Kidney (tissue), 22 donors: ENCODE measurements at places on chromosomes 11 and 22. TPM values are rescaled to one million over a fixed set of nuclear protein-coding genes. Genes with fewer than 3 reads are reported as not detected.

- H3K27ac ChIP-seq, result no peak overlapping the region
- H3K36me3 ChIP-seq, result no peaks in the 10 kb centered on the region
- no peak overlapping the region for H3K4me3 ChIP-seq
- no peaks in the 10 kb centered on the region for H3K4me1 ChIP-seq
- no peak for DNase-seq
- no peaks in the 10 kb centered on the region for H3K27me3 ChIP-seq
Measured at GRCh38 chr11:78958444-78958843, 383.8 kb upstream of the NARS2 start.

DNA sequence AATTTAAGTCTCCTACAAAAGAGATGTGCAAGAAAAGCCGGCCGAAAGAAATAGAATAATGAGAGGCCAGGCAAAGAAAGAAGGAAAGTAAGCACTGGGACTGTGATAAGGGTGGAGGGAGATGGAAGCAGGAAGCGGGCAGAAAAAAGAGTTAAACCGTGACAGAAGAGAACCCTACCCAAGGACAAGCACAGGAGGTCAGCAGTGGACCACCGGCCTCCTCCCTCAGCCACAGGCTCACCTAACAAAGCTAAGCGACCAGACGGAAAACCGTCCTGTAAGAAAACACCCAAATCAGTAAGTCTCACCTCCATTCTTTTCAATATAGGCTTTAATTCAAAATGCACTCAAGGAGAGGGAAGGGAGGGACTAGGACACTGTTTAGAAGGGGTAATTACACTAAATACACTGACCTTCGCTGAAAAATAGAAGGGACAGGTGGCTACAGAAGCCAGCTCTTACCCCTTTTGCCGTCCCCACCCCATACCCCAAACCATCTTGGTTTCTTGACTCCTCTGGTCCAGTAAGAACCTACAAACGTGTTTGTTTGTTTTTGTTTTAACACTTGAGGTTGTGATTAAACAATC is 1.9 kb downstream of the FAM181B start:
- no peak overlapping the region for H3K27ac ChIP-seq
- peaks cover 8% of the 10 kb centered on the region for H3K27me3 ChIP-seq
- H3K4me3 ChIP-seq, result no peak overlapping the region
- peak; percentile 35 for DNase-seq

DNA sequence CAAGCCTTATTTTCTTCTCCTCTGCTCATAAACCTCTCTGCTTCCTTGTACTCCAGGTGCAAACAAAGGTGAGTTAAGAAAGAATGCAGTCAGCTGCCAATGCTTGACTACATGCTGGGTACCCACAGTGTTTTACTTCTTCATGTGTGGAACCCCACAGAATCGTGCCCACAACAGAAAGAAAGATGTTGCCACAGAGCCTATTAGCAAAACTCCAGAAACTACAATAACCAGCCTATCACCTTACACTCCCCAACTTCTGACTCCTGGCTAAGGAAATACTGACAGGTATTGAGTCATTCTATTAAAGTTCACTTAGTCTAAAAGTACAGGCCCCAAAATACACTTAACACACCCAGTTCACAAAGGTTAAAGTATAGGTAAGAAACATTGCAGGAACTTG is 56.9 kb upstream of the CCDC89 start:
- H3K27me3 ChIP-seq, result no peaks in the 10 kb centered on the region
- peak; percentile 33 for DNase-seq
- no peaks in the 10 kb centered on the region for H3K4me1 ChIP-seq
- no peak overlapping the region for H3K4me3 ChIP-seq

GRCh38 chr11:103585911-103586310 is 450.5 kb upstream of the DDI1 start:
- no peak overlapping the region for H3K4me3 ChIP-seq
- H3K4me1 ChIP-seq, result no peaks in the 10 kb centered on the region
- no peaks in the 10 kb centered on the region for H3K27me3 ChIP-seq
- no peak for DNase-seq
- no peak overlapping the region for H3K27ac ChIP-seq

DNA sequence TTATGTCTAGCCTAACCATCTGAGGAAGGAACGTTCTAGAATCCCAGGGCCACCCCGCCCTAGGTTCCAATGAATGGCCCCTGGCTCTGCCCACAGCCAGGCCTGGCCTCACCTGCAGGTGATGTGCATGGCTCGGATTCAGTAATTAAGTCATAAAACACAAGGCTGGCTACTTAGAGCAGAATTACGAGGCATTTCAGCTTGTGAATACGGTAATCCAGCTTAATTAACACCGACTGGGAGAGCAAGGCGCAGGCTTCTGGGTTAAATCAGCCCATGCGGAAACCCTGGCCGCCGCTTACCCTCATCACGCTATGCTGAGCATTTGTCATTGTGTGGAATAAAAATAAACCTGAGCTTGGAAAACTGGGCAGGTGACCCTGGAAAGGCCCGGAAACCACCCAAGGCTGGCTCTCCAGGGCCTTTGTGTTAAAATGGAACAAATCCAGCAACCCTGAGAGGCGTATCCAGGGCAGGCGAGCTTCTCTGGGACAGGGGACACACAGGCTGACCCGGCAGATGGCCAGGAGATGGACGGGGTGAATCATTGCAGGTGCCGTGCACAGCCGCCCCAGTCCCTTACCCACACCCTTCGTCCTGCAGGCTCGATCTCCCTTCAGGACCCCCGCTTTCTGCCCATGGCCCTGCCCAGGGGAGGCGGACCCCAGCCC is 220.2 kb downstream of the CTTN start:
- DNase-seq, result no peak
- no peaks in the 10 kb centered on the region for H3K27me3 ChIP-seq
- no peak overlapping the region for H3K27ac ChIP-seq
- H3K4me1 ChIP-seq, result no peaks in the 10 kb centered on the region
- no peak overlapping the region for H3K4me3 ChIP-seq

DNA sequence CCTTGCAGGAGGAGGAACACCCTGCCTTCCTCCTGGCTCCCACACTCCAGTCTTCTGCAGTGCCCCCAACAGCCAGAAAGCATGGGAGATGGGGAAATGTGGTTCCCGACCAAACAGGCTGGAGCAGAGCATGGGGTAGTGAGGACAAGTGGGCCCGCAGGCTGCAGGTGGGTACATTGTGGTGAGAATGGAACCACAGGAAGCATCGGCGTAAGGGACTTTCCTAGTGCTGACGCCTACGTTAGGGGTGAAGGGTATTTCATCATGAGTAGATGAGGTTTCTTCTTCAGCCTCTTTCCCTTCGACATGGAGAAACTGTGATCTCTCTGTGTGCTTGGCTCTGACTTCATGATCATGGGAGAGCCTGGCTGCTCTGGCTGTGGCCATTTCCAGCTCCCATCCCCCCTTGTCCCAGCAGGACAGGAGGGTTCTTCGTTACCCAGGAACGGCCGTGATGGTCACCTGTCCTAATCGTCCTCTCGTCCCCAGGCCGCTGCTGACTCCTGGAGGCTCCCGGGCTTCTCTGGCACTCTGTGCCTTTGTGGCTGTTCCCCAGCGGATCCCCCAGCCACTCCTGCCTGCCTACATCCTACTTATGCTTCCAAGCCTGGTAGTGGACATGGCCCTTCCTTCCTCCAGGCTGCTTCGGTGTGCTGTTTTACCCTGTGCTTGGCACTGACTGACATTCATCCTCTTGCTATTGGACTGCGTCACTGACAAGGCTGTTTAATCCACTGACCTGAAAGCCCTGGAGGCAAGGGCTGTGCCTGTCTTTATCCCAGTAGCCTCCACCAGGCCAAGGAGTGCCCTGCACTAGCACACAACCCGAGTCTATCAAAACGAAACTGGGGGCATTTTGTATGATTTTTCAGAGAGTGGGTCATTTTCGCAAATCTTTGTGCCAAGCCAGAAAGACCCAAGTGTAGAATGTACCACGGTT is 65.2 kb upstream of the CECR2 start:
- no peak overlapping the region for H3K4me3 ChIP-seq
- H3K36me3 ChIP-seq, result no peaks in the 10 kb centered on the region
- DNase-seq, result no peak

DNA sequence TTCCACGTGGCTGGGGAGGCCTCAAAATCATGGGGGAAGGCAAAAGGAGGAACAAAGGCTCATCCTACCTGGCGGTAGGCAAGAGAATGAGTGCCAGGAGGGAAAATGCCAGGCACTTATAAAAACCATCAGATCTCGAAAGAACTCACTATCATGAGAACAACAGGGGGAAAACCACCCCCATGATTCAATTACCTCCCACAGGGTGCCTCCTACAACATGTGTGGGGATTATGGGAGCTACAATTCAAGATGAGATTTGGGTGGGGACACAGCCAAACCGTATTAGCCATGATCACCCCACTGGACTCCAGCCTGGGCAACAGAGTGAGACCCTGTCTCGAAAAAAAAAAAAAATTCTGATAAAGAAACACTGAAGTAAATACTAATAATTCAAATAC is 87.1 kb downstream of the FCHSD2 start:
- H3K36me3 ChIP-seq, result no peaks in the 10 kb centered on the region
- H3K4me3 ChIP-seq, result no peak overlapping the region
- H3K27ac ChIP-seq, result no peak overlapping the region
- H3K27me3 ChIP-seq, result no peaks in the 10 kb centered on the region
- no peaks in the 10 kb centered on the region for H3K4me1 ChIP-seq

GRCh38 chr11:111598559-111598958 is 3.7 kb upstream of the SIK2 start:
- DNase-seq, result no peak
- H3K27me3 ChIP-seq, result no peaks in the 10 kb centered on the region
- H3K4me3 ChIP-seq, result no peak overlapping the region
- H3K36me3 ChIP-seq, result no peaks in the 10 kb centered on the region
- H3K4me1 ChIP-seq, result no peaks in the 10 kb centered on the region

- H3K4me1 ChIP-seq, result no peaks in the 10 kb centered on the region
- H3K4me3 ChIP-seq, result no peak overlapping the region
- no peaks in the 10 kb centered on the region for H3K27me3 ChIP-seq
- DNase-seq, result no peak
- H3K36me3 ChIP-seq, result no peaks in the 10 kb centered on the region
Measured at GRCh38 chr11:112485280-112485679, 224.6 kb upstream of the PLET1 start.

DNA sequence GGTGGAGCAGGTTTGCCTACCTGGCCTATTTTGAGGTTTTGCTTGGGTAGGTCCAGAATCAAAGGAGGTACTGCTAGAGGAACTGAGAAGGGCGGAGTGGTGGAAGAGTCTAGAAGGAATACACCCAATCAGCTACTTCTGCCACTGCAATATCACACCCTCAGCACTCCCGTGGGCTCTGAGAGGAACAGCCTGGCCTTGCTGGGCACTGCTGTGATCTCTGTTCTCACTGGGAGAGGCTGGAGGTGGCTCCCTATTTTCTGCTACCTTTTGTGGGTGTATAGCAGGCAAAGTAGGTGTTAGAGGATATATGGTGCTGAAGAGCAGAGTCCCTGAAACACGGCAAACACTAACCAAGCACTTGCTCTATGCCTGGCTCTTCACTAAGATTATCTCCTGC is 25.0 kb upstream of the IGSF22 start:
- DNase-seq, result no peak
- H3K4me1 ChIP-seq, result no peaks in the 10 kb centered on the region
- no peak overlapping the region for H3K27ac ChIP-seq
- H3K27me3 ChIP-seq, result no peaks in the 10 kb centered on the region
- no peak overlapping the region for H3K4me3 ChIP-seq
- H3K36me3 ChIP-seq, result no peaks in the 10 kb centered on the region

DNA sequence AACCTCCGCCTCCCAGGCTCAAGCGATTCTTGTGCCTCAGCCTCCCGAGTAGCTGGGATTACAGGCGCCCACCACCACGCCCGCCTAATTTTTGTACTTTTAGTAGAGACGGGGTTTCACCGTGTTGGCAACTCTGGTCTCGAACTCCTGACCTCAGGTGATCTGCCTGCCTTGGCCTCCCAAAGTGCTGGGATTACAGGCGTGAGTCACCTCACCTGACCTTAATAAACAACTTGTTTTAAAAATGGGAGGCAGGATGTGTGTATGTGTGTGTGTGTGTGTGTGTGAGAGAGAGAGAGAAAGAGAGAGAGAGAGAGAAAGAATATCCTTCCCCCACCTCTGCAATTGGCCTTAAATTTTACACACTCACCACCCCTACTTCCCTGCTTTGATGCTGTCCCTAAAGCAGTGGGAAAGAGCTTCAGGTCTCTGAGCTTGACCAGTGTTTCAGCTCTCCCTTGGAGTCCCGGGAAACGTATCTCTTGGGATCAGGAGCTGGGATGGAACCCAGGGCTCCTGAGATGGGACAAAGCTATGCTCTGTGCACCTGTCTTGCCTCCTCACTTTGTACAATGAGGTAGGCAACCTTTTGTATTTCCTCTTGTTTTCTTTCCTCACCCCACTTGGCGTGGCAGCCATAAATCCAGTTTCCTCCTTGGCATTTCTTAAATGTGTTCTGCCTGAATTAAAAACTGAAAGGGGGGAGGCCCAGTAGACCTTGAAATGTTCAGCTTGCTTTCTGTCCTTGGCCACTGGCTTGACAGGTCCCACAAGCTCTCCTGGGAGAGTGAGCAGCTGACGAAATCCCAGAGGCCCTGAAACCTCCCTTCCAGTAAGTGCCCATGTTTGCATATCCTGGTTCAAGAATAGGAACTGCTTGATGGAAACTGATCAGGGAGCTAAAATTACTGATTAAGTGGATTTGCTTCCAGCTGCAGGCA is 17.8 kb upstream of the XBP1 start:
- no peaks in the 10 kb centered on the region for H3K27me3 ChIP-seq
- H3K4me1 ChIP-seq, result peaks cover 33% of the 10 kb centered on the region
- DNase-seq, result peak; percentile 84
- no peaks in the 10 kb centered on the region for H3K36me3 ChIP-seq
- H3K4me3 ChIP-seq, result no peak overlapping the region

GRCh38 chr11:7508087-7508486 is 5.7 kb upstream of the PPFIBP2 start:
- no peak for DNase-seq
- no peaks in the 10 kb centered on the region for H3K36me3 ChIP-seq

DNA sequence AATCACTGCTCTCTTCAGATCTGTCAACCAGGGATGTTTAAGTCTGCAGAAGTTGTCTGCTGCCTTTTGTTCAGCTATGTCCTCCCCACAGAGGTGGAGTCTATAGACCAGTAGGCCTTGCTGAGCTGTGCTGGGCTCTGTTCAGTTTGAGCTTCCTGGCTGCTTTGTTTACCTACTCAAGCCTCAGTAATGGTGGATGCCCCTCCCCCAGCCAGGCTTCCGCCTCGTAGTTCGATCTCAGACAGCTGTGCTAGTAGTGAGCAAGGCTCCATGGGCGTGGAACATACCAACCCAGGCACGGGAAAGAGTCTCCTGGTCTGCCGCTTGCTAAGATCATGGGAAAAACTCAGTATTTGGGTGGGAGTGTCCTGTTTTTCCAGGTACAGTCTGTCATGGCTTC is 27.6 kb upstream of the CASP12 start:
- no peaks in the 10 kb centered on the region for H3K27me3 ChIP-seq
- no peaks in the 10 kb centered on the region for H3K36me3 ChIP-seq
- H3K4me3 ChIP-seq, result no peak overlapping the region
- H3K27ac ChIP-seq, result no peak overlapping the region
- no peak for DNase-seq
- no peaks in the 10 kb centered on the region for H3K4me1 ChIP-seq

- H3K27me3 ChIP-seq, result no peaks in the 10 kb centered on the region
- H3K4me3 ChIP-seq, result no peak overlapping the region
- H3K4me1 ChIP-seq, result peaks cover 13% of the 10 kb centered on the region
- no peak for DNase-seq
Measured at GRCh38 chr11:61887839-61888494, 3.4 kb downstream of the FADS3 start.

GRCh38 chr11:59079086-59079485 is 7.0 kb upstream of the GLYATL1B start:
- H3K4me3 ChIP-seq, result no peak overlapping the region
- H3K27me3 ChIP-seq, result no peaks in the 10 kb centered on the region
- no peak for DNase-seq
- no peaks in the 10 kb centered on the region for H3K36me3 ChIP-seq
- no peaks in the 10 kb centered on the region for H3K4me1 ChIP-seq

The HMGXB4 gene
- polyA plus RNA-seq, result 3.7 TPM

The PMM1 gene
- 127 TPM for polyA plus RNA-seq

The WT1 gene
- polyA plus RNA-seq, result 15.0 TPM

The ZDHHC5 gene
- 28.3 TPM for polyA plus RNA-seq

The TCN2 gene
- 174 TPM for polyA plus RNA-seq
